ENCODE measurements at places on chromosomes 12 and 14.

DNA sequence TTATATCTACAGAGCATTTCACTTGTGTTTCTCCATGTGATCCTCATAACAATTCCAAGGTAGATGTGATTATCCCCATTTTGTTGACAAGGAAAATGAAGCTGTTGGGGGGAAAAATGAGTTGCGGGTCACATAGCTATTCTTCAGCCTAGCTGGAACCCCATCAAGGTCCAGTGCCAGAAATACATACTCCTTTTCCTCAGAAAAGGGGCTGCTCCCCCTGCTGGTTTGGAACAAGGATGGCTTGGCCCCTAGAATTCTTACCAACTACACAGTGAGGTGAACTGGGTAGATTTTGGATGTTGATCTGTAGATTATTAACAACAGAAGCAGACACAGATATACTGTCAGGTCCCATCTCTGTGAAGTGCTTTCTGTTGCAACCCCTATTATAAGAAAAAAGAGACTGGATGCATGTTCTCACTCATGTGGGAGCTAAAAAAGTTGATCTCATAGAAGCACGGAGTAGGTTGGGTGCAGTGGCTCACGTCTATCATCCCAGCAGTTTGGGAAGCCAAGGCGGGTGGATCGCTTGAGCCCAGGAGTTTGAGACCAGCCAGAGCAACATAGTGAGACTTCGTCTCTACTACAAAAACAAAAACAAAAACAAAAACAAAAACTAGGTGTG is 8.9 kb downstream of the IKZF4 start:
- DNase-seq: peak; percentile 47

GRCh38 chr12:52035926-52036325 is 15.3 kb upstream of the NR4A1 start:
- DNase-seq: no peak

DNA sequence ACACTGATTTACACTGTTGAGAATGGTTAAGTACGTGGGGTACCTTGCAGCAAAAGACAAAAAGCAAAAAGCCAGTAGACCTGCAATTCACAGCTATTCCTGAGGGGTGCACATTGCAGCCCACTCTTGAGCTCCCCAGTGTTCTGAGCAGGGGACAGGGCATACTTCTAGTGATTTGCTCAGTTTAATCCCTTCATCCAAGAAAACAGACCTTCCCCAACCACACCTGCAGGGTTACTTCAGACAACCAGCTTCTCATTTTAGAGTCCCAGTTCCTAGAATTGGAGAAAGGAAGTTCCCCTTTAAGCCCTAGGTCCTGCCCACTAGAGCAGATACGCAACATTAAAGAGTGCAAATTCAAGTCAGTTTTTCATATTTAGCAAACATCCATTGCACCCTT is 3.6 kb upstream of the WSB2 start:
- DNase-seq: no peak

- no peak for DNase-seq
Measured at GRCh38 chr12:2628401-2628800, 166.4 kb upstream of the FKBP4 start.

GRCh38 chr14:105087963-105088811 is 23.0 kb upstream of the GPR132 start:
- DNase-seq: peak; percentile 58

DNA sequence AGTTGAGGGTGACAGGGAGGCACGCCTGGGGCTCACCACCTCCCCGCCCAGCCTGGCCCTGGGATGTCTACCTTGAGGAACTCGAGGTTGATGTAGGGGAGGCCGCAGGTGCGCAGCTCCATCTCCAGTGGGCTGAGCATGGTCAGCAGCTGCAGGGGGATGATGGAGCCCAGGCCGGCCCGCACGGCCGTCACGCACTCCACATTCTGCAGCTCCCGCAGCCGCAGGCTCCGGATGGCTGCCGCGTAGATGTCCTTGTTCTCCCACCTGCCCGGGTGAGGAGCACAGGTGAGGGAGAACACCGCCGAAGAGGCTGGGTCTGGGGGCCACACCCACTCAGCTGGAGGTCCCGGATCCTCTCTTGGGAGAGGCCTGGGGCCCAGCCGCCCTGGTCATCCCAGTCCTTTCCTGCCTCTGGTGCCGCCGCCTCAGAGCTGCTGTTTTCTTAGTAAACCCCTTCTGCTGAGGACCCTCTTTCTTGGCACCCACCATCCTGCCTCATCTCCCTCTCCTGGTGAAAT is 38.2 kb downstream of the TRAFD1 start:
- no peak for DNase-seq

GRCh38 chr12:2653461-2653965 is 141.3 kb upstream of the FKBP4 start:
- DNase-seq: no peak

- no peak for DNase-seq
Measured at GRCh38 chr12:120495186-120495730, 655 bp upstream of the DYNLL1 start.

DNA sequence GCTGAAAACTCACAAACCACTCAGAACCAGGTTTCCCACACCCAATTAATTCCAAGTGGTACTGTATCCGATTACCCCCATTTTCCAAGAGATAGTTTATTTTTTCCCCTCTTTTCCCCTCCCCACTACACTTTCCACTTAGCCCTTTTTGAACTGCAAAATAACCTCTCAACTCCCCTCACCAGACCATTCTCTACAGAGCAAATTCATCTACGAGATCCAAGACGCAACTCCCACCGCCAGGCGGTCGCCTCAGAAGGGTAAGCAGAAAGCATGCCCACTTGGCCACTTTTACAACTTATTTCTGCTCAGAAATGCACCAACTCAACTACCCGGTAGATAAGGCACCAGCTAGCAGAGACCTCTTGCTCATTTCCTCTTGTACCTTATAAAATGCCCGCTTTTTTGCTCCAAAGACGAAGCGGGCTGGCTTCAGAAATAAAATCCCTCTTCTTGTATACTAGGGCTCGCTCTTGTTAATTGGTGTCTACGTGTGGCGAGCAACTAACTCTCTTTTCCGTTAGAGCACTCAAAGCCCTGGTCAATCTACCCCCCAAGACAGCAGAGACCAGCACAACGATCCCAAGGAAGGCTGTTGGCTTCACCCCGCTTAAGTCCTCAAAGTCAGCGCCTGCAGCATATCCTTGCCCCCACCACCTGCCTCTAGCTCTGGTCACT is 910 bp upstream of the SRP54 start:
- peak; percentile 20 for DNase-seq

DNA sequence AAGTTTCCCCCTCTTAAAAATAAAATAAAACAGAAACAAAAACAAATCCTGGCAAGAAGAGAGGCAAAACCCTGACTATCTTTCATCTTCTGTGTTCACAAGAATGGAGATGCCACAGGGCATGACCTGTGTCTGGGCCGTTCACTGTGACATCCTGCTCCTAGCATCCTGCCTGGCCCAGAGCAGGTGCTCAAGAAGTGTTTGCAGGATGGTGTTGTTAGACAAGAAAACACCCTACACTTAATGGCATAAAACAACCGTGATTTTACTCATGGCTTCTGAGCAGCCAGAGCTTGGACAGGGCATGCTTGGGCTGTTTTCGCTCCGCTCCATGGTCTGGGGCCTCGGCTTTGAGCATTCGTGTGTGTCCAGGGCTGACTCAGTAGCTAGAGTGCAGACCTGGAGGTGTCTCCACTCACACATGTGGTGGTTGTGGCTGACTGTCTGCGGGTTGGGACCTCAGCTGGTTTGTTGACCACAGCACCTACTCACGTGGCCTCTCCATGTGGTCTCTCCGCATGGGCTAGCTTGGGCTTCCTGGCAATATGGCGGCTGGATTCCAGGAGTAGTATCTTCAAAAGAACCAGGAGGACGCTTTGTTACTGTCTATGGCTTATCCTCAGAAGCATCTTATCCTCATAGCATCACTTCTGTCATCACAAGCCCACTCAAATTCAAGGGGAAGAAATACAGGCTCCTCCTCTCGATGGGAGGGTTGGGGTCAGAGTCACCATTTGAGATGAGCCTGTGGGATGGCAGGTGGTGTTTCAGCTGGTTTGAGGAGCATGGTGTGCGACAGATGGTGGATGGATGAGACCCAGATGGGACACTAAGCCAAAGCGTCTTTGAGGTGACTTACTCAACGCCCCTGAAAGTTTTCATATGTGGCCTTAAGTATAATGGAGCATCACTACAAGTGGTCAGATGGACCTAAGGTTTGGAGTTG is 33.2 kb upstream of the FZD10 start:
- no peak for DNase-seq

DNA sequence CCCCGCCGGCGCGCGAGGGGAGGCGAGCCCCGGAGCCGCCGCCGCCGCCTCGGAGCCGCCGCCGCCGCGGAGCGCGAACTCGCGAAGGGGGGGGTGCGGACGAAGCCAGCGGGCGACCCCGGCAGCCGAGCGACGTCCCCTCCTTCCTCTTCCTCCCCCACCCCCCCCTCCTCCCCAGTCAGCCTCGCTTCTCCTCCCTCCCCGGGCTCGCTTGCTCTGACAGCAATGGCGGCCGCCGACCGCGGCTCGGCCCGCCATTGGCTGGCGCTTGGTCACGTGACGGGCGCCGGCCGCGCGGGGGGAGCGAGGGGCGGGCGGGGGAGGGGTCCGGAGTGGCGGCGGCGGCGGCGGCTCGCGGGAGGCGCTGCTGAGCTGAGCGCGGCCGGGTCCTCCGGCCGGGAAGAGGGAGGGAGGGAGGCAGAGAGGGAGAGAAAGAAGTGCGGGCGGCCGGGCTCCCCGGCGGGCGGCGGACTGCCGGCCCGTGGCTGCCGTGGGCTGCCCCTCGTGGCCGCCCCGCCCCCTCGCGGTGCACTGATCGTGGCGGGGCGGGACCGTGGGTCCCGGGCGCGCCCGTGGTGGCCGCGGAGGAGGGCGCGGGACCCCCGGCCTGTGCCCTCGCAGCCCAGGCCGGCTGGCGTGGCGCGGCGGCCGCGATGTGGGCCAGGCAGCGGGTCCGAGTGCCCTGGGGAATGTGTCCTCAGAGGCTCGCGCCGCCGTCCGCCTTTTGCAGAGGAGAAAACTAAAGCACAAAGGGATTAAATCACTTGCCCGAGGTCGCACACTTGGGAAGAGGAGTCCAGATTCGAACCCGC is at the start of gene MED13L:
TSS of gene MED13L (minus strand) at position 227 of the 812 bp plus-strand sequence. CDS start 562 bp downstream, outside the sequence.
- DNase-seq: peak; percentile 97

- peak; percentile 35 for DNase-seq
Measured at GRCh38 chr12:51351913-51352532, 5.5 kb upstream of the CELA1 start.
